ENCODE measurements at places on chromosomes 16 and 17.
A peak's percentile ranks its signal among the peaks of the same experiment; 100 is the strongest.

DNA sequence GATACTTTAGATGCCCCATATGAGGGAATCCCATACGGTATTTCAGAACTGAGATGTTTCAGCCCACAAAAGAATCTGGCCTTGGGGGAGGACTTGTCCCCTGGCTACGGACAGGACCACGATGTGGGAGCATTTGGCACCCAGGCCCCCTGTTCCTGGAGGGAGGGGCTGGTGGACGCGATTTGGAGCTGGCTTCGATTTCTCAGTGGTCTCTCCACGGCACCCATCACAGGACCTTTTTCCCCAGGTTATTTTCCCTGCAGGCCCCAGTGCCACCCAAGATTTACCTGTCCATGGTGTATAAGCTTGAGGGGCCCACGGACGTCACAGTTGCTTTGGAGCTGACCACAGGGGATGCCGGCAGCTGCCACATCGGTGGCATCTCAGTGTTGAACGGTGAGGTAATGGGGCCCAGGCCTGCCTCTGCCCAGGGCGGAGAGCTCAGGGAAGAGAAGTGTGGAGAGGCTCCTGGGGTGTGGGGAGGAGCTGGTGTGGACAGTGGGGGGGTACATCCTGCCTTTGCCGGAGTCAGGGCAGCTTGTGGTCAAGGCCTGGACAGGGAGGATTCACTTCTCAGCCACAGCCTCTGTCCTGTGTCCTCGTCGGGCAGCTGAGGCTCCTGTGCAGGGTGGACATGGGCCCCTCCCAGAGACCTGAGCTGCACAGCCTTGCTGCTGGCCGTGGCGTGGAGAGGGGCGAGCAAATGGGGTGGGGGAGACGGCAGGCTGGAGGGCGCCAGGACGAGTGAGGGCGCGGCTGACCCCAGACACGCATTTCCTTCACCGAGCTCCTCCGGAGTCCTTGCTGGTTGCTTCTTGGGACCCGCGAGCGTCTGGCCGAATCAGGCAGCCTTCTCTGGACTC is 9.9 kb downstream of the ENGASE start:
- no peak for DNase-seq

GRCh38 chr16:75746359-75746758 is 20.1 kb upstream of the CPHXL start:
- no peak for DNase-seq

DNA sequence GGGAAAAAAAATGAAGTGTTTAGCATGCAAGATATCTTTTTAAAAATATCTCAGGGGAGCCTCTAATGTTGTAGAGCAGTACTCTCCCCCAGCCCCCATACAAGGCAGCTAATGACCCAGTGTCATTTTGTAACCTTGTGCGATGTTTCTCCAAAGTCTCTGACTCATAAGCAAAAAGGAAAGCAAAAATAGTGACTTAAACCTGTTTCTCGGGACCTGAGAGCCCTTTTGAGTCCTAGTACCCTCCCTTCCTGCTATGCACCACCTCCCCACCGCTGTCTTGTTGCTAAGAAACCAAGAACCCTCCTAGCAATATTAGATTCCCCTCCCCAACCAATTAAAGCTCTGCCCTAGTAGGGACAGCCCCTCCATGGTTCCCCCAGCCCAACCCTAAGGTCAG is 2.8 kb downstream of the MYCBPAP start:
- peak; percentile 19 for DNase-seq

GRCh38 chr17:73343168-73343634 is 31.4 kb upstream of the CDC42EP4 start:
- peak; percentile 78 for DNase-seq

DNA sequence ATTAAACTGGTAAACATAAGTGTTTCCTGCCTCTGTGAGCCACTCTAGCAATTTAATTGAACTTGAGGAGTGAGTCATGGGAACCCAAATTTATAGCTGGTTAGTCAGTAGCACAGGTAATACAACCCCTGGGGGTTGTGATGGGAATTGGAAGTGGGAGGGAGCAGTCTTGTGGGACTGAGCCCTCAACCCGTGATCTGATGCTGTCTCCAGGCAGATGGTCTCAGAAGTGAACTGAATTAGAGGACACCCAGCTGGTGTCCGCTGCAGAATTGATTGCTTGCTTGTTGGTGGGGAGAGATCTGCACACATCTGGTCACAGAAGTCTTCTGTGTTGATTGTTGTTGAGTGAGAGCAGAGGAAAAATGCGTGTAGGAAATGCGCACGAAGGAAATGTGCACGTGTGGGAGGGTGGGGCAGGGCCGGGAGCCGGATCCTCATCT is 7.7 kb upstream of the ST6GALNAC2 start:
- DNase-seq, result no peak

DNA sequence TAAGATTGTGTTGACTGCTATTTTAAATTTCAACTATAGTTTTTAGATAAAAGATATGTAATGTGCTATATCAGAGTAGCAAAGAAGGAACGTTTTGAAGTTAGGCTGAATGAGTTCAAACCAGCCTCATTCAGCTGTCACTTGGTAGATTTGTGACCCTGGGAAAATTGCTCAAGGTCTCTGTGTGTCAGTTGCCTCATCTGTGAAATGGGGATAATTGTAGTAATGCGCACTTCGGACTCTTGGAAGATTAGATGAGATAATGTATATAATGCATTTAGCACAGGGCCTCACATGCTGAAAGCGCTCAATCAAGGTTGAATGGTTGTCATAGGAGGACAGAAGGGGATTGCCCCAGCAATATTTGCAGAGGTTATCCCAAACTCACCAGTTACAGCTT is 4.7 kb downstream of the BMERB1 start:
- no peak for DNase-seq

GRCh38 chr17:41212524-41213169 is 13.8 kb upstream of the KRTAP9-2 start:
- no peak for DNase-seq

- DNase-seq, result peak; percentile 55
These were observed 29.3 kb downstream of the MAPT start for GRCh38 chr17:45923511-45924268.

DNA sequence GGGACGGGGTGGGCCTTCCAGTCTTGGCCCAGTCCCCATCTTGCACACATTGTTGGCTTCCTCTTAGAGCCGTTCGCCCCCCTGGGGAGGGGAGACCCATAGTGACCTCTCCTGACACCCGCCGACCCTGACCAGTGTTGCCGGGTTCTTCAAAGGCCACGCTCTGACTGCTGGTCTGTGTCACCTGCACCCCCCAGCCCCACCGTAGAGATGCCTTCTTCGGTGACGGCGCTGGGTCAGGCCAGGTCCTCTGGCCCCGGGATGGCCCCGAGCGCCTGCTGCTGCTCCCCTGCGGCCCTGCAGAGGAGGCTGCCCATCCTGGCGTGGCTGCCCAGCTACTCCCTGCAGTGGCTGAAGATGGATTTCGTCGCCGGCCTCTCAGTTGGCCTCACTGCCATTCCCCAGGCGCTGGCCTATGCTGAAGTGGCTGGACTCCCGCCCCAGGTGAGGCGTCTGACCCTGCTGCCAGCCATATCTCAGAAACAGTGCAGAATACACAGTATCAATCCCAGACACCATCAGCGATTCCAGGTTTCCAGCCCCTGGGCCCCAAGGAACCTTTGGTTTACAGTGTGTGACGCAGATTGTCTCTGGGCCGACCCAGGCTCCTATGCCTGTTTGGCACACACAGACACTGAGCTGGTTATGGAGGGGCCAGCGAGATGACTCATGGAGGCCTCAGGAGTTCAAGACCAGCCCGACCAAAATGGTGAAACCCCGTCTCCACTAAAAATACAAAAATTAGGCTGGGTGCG is 1.3 kb downstream of the SLC26A11 start:
- DNase-seq, result no peak

DNA sequence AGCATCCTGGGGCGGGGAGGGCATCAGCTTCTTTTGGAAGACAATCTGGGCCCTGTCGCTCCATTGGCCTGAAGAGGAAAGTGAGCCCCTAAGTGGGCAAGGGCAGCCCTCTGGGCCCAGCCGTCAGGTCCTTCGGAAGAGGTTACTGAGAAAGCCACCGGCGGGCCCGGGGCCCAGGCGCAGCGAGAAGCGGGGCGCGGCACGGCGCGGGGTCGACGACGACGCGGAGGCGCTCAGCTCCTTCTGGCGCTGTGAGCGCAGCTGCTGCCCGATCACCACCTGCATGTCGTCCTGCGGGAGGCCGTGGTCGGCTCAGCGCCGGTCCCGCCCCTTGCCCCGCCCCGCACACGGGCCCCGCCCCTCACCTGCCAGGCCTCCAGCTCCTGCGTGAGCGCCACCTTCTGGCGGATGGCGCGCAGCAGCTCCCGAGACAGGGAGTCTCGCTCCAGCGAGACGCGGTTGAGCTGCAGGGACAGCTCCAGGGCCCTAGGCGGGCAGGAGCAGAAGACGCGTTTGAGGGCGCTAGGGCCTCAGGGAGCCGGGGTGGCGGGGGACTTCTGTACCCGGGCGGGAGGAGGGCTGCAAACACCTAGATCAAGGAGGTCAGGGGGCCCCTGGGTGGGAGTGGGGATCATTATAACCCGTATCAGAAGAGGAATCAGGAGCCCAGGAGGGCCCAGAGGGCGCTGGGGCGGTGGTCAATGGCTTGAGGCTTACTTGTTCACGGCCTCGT is 4.3 kb downstream of the THOC6 start:
- DNase-seq, result peak; percentile 31

DNA sequence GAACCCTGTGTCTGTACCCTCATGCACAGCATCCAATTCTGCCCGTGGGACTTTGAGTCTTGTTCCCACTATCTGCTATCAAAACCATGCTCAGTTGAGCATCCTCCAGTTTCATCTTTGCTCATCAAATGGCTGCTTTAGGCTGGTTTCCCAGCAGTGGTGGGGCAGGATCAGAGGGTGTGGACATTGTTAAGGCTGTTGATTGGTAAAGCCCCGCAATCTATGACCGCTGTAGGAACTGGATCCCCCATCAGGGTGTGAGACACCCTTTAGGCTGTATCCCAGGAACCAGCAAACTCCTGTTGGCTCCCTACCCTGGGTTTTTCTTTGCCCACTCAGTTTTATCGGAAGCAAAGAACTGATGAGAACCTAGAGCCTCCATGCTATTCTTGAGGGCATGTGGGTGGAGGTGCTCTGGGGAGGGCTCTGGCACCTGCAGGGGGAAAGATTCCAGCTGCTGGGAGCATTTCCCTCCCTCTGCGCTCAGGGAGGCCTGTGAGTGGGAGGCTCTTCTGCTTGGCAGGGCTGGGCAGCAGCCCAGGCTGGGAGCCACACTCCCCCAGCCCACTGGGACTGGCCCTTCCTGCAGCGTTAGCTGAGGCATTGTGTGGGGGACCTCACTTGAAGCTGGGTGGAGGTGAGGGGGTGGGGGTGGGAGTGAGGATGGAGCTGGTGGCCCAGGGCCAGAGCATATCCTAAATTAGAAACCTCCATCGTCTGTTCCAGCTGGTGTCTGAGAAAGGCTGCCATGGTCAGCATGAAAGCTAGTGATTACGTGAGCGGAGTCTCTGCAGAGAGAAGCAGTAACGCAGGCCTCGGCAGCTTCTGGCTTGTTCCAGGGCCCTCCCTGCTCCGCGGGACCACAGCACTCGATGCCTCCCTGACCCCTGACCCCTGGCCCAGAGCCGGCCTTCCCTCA is 160.6 kb downstream of the IRF8 start:
- DNase-seq, result no peak

DNA sequence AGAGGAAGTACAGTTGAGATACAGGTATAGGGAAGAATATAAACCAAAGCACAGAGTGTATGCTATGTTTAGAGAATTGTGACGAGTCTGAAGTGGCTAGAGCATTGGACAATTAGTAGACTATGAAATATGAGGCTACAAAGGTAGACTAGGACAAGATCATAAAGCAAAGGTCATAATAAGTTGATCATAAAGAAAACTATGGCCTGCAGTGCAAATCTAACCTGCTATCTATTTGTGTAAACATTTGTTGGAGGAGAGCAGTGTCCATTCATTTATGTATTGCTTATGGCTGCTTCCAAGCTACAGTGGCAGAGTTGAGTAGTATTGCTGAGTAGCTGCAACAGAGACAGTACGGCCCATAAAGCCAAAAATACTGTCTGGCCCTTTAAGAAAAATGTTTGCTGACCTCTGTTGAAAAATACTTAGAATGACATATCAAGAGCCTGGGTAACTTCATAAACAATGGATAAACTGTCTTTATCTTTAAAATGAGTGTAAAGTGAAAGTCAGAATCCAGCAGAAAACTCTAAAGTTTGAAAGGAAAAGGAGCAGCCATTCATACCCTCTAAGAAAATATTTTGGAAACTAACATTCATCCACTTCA is 14.5 kb upstream of the OR1E2 start:
- DNase-seq, result no peak

DNA sequence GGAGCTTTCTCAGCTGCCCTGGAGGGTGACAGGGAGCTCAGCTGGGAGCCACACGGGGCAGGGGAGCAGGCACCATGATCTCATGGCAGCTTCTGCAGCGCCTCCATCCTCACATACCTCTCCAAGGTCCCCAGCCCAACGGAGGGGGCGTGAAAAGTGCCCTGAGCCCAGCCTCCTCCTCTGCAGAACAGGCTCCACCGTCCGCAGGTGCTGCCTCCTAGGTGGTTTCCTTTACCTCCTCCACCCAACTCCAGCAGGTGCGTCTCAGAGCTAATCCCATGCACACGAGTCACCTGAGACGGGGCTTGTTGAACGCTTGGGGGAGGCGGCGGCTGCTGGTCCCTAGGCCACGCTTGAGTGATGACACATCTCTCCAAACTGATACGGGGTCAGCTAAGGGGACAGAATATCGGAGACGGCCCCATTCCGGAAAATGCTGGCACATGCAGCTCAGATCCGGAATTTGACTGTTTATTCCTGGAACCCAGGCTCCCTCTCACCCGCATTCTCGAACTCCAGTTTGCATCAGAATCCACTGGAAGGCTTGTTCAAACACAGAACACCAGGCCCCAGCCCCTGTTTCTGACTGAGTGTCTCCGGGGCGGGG is 387 bp upstream of the SLC38A8 start:
- DNase-seq, result no peak

- no peak for DNase-seq
These were observed 59.2 kb upstream of the MARCHF10 start for GRCh38 chr17:62867303-62867702.

DNA sequence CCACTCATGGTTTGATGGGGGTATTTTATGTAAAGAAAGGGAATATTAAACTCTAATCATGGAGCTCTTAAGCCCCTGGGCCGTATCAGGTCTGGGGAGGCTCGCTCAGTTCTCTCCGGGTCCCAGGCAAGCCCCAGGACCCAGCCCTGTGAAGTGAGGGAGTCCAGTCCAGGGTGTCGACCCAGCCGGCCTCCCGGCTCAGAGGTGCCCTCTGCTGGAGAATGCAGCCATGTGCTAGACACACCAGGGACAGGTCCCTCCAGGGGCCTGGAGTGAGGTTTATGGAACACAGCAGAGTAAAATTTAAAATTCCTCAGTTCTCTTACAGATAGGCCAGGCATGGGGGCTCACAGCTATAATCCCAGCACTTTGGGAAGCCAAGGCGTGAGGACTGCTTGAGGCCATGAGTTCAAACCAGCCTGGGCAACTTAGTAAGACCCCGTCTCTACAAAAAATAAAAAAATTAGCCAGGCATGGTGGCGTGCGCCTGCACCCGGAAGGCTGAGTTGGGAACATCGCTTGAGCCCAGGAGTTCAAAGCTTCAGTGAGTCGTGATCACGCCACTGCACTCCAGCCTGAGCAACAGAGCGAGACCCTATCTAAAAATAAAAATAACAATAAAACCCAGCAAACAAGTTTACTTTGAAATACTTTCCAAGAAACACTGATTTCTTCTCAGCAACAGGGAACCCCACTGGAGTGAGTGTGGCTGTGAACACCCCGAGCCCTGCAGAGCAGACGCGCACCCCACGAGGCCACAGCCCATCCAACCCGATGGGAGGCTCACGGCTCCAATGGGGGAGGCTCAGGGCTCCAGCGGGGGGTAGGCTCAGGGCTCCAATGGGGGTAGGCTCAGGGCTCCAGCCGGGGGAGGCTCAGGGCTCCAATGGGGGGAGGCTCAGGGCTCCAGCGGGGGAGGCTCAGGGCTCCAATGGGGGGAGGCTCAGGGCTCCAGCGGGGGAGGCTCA is 72.2 kb downstream of the ZNF778 start:
- DNase-seq, result peak; percentile 54

GRCh38 chr16:11196286-11196828 is 59.6 kb downstream of the SOCS1 start:
- no peak for DNase-seq
